ENCODE measurements at places on chromosomes 3 and 15.

- DNase-seq: no peak
Measured at GRCh38 chr3:139288266-139288821, 55.5 kb upstream of the MRPS22 start.

DNA sequence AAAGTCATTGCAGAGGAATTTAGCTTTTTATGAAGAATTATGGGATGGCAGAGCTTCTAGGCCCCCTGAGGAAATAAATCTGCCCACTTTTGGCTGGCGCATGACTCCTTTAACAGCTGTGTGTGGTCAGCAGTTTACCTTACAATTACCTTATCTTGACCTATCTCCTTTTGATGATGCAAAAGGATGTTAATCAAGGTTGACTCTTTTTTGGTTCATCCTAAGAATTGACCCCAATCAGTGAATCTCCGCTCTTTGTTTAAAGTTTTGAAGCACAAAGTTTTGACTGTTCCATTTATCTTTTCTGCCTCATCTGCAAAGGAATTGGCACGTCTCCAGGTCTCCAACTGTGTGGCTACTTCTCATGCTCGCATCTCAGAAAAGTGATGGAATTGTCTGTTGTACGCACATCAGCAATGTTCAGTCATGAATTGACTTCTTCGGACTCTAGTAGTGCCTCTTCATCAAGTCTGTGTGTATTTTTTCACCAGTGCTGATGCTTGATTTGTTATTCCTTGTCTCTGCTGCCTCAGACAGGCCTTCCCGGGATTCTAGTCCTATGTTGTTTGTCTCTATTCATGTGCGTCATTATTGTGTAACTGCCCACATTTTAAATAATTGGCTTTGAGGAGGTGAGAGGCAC lies 196.2 kb upstream of the CFAP20DC start:
- no peak for DNase-seq

- DNase-seq: no peak
Measured at GRCh38 chr3:51397392-51397791, 6.3 kb downstream of the RBM15B start.

DNA sequence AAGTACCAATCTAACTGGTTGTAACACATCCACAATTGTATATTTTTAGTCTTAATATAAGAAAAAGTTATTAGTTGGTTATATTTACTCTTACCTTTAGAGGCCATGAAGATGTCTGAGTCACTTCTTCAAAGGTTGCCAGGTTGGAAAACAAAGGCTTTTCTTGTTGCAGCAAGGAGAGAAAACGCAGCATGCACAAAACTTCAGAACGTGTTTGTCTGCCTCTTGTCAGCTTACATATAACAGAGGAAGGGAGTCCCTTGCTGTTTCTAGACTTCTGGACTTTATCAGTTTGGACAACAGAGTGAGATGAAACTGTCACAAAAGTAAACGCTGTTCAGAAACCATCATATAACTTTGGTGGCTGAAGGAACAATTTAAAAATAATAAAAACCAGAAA lies at the start of gene PLSCR5:
TSS of gene PLSCR5 (minus strand) at position 241 of the 400 bp plus-strand sequence. CDS start at position 107, 134 bp downstream.
- DNase-seq: no peak

- DNase-seq: no peak
Measured at GRCh38 chr3:147113293-147114044, 292.9 kb downstream of the ZIC4 start.

DNA sequence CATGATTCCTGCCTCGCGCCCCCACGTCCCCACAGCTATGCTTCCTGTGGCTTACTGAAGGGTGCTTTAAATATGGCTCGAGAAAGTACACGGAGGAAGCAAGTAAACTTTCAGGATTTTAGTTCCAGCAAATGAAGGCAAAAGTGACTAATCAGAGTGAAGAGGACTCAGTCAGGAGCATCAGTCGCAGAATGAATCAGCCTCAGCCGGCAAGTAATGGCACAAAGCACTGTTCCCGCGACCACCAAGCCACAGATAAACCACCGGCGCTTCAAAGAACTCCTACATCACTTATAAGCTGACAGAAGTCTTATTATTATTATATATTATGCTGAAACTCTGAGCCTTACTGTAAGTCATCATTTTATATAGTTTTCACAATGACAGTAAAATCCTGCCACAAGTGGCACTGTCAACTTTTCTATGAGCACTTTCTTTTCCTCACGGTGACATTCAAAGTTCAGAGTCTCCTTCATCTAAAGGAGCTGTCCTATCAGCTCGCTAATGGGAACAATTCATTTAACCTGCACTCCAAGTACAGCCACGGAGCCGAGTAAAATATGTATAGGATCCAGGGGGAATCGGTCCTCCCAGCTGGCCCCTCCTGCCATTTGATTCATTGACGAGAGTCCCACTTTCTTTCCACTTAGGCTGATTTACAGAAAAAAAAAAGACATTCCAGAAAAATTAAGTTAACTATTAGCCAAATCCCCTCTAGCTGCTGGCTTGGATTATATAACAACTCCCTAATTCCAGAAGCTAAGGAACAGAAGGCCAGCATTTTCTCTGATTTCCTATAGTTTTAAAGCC lies 217.0 kb upstream of the ICE2 start:
- DNase-seq: peak; percentile 11

- no peak for DNase-seq
Measured at GRCh38 chr3:194140520-194141414, 4.8 kb downstream of the HES1 start.

DNA sequence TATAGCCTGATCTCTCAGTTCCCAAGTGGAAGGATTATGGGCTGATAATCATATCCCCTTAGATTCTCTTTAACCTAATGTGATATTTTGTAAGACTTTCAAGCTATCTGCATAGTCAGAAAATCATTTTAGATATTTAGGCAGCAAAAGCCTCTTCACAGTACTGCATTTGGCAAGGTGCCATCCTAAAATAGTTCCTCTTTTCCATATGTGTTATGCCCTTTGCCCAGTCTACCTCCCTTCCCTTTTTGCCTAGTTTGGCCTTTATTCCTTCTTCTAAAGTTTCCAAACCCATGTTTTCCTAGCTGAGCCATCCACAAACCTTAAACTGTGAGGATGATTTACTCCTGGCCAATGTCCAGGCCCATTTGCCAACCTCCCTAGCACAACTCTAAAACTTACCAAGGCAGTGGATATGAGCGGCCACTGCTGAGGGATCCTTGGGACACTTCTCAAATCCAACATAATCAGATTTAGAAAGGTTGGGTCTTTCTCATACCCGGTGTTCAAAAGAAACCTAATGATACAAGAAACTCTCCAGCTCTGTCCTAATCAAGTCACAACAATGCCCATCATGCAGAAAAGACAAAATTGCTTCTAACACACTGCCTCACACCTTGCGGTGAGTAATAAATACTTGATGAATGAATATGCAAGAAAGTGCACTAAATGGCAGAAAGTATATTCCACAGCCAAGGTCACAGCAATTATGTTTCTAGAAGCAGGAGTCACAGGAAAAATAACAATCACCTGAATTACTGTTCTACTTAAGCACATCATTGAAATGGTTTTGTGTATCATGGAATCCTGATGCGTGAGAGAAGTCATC lies 493.9 kb downstream of the NLGN1 start:
- no peak for DNase-seq

DNA sequence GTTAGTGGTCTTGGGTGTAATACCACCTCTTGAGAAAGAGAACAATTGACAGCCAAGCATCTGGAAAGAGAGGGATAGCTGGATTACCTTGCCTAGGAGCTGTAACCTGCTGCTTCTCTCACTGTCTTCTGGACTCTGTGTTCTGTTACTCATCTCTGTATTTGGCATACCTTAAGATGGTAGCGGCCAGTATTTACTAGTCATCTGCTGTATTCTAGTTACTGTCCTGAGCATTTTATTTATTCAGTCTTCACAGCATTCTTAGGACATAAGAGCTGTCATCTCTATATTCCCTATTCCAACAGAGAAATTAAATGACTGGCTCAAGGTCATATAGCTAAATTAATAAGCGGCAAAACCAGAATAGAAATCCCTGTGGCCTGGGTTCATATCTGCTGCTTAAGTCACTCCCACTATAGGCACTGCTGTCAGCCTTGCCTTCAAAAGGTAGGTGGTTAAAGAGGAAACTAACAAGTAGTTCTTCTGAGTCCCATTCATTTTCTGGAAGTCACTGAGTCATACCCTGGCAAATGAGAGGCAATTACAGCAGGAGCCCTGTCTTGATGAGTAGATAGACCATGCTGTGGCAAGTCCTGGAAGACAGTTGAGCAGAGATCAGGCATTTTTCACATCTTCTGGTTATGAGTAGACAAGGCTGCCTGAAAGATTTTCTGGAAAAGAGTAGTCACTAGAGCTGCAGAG lies 68.2 kb downstream of the RAB7A start:
- DNase-seq: no peak

DNA sequence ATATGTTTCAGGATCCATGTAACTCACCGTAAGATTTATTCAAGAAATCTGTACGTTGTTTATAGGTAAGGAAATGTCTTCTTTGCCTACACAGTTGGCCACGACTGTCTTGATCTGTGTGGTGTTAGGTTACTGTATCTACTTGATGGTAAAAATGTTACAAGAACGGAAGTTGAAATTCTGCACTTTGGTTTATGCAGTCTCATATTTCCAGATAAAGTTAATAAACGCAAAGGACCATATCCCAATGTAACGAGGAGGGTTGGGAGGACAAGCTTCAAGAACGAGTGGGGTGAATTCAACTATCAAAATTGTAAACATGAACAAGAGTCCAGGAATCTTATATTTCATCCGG lies 1.0 kb downstream of the USF3 start:
- DNase-seq: no peak

DNA sequence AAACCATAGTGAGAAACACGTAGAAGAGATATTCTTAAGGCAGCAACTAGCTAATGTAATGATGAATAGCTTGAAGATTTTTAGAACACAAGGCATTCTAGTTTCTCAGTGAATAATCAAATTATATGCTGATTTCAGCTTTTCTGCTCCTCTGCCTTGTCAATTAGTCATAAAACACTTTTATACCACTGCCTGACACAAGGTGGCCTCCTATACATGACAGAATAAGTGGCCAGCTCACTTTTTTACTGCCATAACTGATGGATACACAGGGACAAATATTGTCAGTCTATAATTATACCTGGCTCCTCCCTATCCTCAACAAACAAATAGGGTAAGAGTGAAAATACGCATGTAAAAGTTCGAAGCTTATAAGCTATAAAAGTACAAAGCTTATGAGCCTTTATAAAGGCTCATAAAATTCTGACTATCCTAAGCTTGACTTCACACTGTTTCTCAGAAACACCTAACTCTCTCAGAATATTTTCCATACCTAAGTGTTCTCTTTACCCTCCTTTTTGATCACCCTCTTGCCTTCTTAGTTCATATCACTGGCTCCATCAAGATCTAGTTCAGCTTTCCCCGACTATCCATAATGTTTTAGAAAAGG lies 81.6 kb downstream of the HERC1 start:
- no peak for DNase-seq

- DNase-seq: peak; percentile 34
Measured at GRCh38 chr15:71114887-71115566, at the start of gene THSD4. Gene THSD4 (plus strand): TSS chr15:71115471.

GRCh38 chr3:95399585-95399984 lies 1336.7 kb downstream of the NSUN3 start:
- DNase-seq: no peak

DNA sequence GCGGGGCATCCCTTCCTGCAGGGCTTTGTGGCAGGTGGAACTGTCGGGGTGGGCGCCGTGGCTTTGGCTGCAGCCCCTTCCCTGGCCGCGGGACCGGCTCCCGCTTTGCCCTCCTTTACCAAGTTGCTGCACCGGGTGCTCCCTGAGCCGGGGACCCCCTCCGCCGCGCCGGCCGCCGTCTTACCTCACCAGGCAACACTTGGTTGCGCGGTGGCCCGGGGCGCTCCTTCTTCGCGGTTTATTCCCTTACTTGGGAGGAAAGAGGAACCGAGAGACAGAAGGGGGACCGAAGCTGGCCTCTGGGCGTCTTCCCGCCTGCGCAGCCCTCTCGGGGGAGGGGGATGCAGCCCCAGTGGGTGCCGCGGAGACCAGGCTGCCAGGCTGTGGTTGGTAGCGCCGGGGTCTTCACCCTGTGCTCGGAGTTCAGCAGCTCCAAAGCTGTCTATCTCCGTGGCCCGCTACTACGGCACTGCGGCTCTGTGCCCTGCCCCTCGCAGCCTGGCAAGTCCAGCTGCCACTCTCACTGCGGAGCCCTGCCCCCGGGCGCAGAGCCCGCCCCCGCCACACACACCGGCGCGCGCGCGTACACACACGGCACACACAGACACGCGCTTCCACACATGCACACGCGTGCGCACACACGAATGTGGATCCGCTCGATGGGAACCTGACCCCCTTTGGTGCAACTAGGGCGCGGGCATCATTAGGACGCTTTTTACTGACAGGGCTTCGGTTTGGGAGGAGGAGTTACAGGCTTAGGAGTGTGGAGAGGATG lies at the start of gene DGKG:
TSS of gene DGKG (minus strand) at position 473 of the 775 bp plus-strand sequence. CDS start 41,775 bp downstream, outside the sequence.
- no peak for DNase-seq

DNA sequence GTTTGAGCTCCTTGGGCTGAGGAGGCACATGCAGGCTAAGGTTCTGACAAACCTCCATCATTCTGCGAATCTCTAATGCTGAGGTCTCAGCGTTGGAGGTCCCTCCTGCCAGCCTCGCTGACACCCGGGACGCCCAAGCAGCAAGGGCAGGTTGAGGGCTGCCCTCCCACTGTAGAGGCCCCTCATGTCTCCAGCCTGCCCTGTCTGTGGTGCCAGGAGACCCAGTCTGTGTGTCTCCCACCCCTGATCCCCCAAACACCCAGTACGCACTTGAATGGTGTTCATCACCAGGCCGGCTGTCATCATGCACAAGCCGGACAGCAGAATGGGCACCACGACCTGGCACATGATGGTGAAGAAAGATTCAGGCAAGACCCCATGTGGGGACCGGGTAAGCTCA lies 27.8 kb downstream of the SLC41A3 start:
- DNase-seq: no peak

- no peak for DNase-seq
Measured at GRCh38 chr3:18752273-18752934, 327.3 kb upstream of the SATB1 start.

DNA sequence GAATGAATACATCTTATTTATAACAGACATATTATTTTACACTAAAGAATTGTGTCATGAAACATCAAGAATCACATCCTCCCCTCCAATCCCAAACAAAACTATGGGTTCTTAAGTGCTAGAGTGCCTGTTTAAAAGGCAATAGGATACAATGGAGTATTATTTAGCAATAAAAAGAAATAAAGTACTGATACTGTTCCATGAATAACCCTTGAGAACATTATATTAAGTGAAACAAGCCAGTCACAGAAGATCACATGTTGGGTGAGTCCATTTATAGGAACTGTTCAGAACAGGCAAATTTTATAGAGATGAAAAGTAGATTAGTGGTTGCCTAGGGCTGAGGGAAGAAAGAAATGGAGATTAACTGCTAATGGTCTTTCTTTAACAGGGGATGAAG lies 86.5 kb downstream of the ANKRD28 start:
- no peak for DNase-seq

GRCh38 chr3:23723141-23723540 lies 82.6 kb upstream of the UBE2E1 start:
- DNase-seq: no peak

DNA sequence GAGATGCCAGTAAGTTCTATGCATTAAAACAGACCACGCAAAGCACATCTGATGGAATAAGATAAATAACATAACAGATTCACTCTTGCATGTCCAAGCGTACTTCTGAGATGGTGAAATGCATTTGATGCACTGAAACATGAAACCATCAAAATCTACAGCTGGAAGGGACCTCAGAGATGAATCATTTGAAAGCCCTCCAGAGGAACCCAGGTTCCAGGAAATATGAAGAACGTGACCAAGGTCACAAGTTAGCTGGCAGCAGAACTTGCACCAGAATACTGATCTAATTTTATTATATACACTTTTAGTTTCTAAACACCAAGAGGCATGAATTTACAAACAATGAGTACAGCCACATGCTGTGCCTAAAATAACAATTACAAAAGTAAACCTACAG lies 957.1 kb downstream of the FHIT start:
- no peak for DNase-seq

GRCh38 chr3:143974271-143975238 lies 2.9 kb downstream of the DIPK2A start:
- DNase-seq: no peak
